Bladder microvascular endothelial cell (primary cell): ENCODE measurements at places on chromosomes 16 and 17. TPM values are rescaled to one million over a fixed set of nuclear protein-coding genes. Genes with fewer than 3 reads are reported as not detected.

Gene SP6
- total RNA-seq = 0.49 and 5.1 TPM in 2 replicates

Gene OSGIN1
- total RNA-seq = 1.1 and 1.6 TPM in 2 replicates

Gene COL1A1
- 7.6 and 45.2 TPM in 2 replicates for total RNA-seq

Gene HOXB8
- total RNA-seq = 1.4 and 4.9 TPM in 2 replicates

Gene BCKDK
- 12.3 and 19.4 TPM in 2 replicates for total RNA-seq

Gene NME3
- total RNA-seq = 39.3 and 51.6 TPM in 2 replicates

Gene TNS4
- not detected in 2 replicates for total RNA-seq

Gene CCR7
- total RNA-seq = 0.06 and 0.16 TPM in 2 replicates

Gene WFIKKN1
- 0.19 TPM in 1 of 2 replicates, not detected in the other for total RNA-seq

Gene PEMT
- total RNA-seq = 15.4 and 23.7 TPM in 2 replicates

Gene PLA2G10
- not detected in 2 replicates for total RNA-seq

Gene HS3ST3B1
- total RNA-seq = under 0.01 and 0.44 TPM in 2 replicates

Gene ACBD4
- total RNA-seq = 2.6 and 3.9 TPM in 2 replicates

Gene PRPSAP1
- 60.5 and 129 TPM in 2 replicates for total RNA-seq

Gene DNAI2
- not detected in 2 replicates for total RNA-seq

Gene ASPA
- total RNA-seq = 0.13 TPM in 1 of 2 replicates, not detected in the other

Gene MAP2K3
- 10.5 and 25.1 TPM in 2 replicates for total RNA-seq

Gene TBC1D3I
- 0.13 TPM in 1 of 2 replicates, not detected in the other for total RNA-seq

Gene ADAD2
- under 0.01 and 0.44 TPM in 2 replicates for total RNA-seq

Gene CCL2
- total RNA-seq = 153 and 310 TPM in 2 replicates

Gene STAT5A
- 28.2 and 36.4 TPM in 2 replicates for total RNA-seq

Gene OR1F1
- not detected in 2 replicates for total RNA-seq

Gene GAST
- not detected in 2 replicates for total RNA-seq

Gene IL17C
- total RNA-seq = not detected in 2 replicates

Gene KRTAP4-1
- not detected in 2 replicates for total RNA-seq

Gene MT1E
- 64.6 and 115 TPM in 2 replicates for total RNA-seq

Gene GAS7
- total RNA-seq = 0.49 and 3.7 TPM in 2 replicates

Gene FNDC8
- not detected in 2 replicates for total RNA-seq

Gene MBTPS1
- total RNA-seq = 65.1 and 124 TPM in 2 replicates

Gene PKMYT1
- total RNA-seq = 5.0 and 6.6 TPM in 2 replicates

Gene RNF213
- total RNA-seq = 96.0 and 227 TPM in 2 replicates

Gene SRL
- total RNA-seq = under 0.01 and 0.06 TPM in 2 replicates

Gene LDHD
- total RNA-seq = 0.94 and 0.97 TPM in 2 replicates

Gene MARCHF10
- total RNA-seq = not detected in 2 replicates

Gene CPHXL2
- total RNA-seq = not detected in 2 replicates

Gene DNAH9
- total RNA-seq = not detected in 2 replicates

Gene KRTAP1-1
- total RNA-seq = not detected in 2 replicates

Gene ANKRD40CL
- total RNA-seq = not detected in 2 replicates

Gene ERN2
- not detected in 2 replicates for total RNA-seq

Gene ABCA5
- 13.6 and 18.6 TPM in 2 replicates for total RNA-seq

Gene CD19
- not detected in 2 replicates for total RNA-seq

Gene SLC6A2
- total RNA-seq = 0.38 TPM in 1 of 2 replicates, not detected in the other

Gene CCL14
- 4.4 and 11.5 TPM in 2 replicates for total RNA-seq

Gene DLX3
- not detected in 2 replicates for total RNA-seq

Gene CDH5
- total RNA-seq = 352 and 927 TPM in 2 replicates

Gene SPNS2
- total RNA-seq = 109 and 135 TPM in 2 replicates

Gene TRAF4
- total RNA-seq = 28.8 and 31.6 TPM in 2 replicates
